ENCODE measurements at places on chromosomes 11 and 22.

DNA sequence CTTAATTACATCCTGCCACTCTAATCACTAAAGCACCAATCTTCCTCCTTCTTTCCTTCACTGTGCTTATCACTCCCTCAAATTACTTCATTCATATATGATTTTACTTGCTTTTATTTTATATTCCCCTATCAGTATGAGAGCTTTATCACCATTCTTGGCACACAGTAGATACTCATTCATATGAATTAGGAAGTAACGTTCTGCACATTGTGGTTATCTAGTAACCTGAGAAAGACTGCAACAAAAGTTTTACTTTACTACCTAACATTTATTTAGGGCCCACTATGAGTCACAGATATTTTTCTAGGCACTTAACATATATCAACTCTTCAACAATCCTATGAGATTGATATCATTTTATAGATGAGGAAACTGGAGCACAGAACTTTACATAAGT is 1559.9 kb upstream of the TENM4 start:
- no peak for DNase-seq

GRCh38 chr11:116865696-116866095 is 28.3 kb upstream of the APOA1 start:
- DNase-seq = no peak

DNA sequence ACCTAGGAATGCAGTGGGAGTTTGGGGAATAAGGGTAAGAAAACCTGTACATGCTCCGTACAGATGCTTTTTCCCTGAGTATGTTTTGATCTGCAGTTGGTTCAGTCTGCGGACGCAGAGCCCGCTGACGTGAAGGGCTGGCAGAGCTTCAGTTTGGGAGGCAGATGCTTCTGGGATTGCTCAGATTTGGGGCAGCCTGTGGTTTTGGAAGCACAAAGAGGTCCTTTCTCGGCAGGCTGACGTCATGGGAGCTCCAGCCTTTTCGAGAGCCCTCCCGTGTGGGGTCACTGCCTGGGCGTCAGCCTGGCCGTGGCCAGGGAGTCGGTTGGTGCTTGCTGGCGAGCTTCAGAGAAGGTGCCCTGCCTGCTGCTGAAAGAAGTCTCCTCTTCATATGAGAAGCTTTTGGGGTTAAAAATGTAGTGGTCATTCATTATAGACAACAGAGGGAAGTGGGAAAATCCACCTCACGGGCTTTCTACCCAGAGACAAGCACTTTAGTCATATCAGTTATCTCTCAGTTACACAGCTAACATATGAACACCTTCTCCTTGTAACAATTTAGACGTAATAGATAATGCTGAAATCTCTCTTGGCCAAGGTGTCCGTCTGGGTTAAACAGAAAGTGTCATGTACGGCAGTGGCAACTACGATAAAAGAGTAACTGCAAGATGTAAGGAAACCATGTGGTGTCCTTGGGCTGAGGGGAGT is 26.8 kb downstream of the TPCN2 start:
- no peak for DNase-seq

DNA sequence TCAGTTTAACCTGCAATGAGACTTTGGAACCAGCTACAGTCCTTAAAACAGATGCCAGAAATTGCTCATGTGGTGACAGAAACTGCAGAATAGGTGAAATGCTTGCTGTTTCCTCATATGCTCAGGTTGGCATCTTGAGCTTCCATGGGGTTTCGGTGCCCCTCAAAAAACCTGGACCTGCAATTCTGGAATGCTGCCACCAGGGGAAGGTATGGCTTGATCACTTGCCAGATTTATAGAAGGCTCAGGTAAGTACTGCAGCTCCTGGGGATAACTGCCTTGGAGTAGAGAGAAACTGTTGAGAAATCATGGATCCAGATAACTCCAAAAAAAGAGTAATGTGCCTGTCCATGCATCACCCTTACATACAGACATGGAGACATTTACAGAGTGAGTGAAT is 113.0 kb downstream of the CTTN start:
- no peak for DNase-seq

- DNase-seq = no peak
Measured at GRCh38 chr22:31623592-31624304, 38.3 kb downstream of the PISD start.

DNA sequence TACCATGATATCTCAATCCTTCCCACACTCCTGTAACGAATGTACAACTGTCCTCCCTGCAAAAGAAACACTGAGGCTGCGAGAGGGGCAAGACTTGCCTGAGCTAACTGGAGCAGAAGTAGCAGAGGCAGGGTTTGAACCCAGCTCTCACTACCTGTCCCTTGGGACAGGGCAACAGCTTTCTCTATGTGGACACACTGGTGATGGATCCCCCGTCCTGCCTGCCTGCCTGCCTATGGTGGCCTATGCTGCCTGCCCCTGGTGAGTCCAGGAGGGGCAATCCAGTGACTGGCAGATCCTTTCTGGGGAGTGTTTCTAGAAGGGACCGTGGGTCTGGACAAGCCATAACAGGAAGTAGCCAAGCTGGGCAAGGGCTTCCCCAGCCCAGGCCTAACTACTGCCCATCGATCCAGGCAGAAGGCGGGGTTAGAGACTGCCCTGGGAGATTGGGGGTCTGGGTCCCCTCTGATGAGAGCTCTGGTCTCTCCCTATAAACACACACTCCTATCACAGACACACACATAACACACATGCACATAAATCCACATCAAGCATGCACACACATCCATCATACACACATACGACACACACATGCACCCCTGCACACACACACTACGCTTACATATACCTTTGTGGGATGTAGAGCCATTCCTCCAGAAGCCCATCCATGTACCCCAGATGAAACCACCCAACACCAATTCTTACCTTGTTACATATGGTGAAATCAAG is 1.1 kb upstream of the EMID1 start:
- DNase-seq = no peak

DNA sequence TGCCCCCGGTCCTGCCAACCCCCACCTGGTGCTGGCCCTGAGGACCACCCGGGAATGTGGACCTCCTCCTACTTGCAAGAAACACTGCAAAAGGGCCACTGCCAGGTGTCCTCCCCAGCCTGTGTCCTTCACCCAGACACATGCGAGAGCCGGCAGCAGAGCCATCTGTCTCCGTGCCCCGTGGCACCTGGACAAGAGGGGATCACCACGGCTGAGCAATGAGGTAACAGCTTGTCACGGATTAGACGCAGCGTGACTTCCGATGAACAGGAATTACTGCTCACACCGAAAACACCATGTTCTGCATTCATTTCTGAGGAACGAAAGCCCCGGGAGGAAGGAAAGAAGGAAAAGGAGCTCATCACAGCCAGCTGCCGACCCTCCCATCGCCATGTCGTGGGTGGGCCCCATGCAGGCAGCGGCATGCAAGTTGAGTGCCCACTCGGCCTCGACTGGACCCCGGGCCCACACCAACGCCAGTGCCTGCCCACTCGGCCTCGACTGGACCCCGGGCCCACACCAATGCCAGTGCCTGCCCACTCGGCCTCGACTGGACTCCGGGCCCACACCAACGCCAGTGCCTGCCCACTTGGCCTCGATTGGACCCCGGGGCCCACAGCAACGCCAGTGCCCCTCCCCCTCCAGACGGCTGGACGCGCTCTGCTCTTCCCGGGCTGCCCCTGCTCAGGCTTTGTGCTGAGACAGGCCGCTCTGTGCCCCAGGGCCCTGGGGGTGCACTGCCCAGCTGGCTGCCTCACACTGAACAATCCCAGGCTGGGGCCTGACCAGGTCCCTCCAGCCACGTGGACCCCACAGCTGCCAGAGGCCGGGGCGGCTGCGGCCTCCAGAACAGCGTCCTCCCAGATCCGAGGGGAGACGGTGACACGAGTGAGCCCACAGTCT is 22.0 kb downstream of the CHID1 start:
- DNase-seq = no peak

DNA sequence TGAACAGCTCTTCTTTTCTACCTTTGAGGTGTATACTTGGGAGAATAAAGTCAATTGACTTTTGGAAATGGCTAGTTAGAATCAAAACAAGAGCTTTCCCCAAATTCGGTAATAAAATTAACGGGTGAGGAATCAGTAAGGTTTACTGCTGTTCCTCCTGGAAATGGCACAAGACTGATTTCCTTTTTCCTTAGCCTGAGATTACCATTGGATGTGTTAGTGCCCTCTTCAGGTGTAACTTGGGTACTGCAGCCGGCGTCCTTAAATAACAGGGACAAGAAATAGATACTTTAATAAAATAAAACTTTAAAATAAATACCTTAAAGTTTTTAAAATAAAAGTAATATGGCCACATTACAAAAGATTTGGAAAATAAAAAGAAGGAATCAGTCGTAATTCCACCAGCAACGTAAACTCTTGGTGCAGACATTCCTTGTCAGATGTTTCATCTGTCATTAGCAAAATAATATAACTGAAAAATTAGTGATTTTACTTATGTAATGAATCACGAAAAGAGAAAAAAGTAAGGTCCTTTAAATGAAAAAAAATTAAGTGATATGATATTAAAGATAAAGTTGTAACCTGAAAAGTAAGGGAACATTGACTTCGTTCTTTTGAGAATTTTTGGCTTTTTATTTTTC is 29.7 kb downstream of the ZFTA start:
- DNase-seq = peak; percentile 68
